ENCODE measurements at places on chromosomes 3 and 15.

- DNase-seq: no peak
These were observed 70.7 kb upstream of the LARS2 start for GRCh38 chr3:45317710-45318109.

DNA sequence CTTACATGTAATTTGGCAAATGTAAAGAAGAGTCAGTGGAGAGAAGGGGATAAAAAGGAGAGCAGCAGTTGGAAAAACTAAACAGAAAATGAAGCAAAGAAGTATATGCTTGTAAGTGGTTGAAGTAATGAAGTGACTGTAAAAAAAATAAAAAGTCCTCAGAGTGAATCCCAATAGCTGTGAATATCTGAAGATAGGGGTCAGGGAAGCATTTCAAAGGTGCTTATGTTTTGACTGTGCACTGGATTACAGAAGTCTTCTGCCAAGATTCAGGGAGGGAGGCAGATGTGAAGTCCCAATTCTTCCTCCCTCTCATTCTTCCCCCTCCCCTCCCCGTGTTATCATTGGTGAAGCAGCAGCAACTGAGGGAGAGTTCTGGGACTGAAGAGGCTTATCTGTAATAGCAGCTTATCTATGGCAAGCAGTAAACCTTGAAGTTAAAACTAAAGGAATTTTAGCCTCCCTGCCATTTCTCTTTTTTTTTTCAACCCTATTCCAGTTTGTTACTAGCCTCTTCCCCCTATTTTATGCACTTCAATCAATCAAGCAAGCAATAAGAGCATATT lies 597.9 kb downstream of the IGSF11 start:
- DNase-seq: no peak

GRCh38 chr15:33476908-33477307 lies 166.1 kb downstream of the RYR3 start:
- DNase-seq: no peak

- DNase-seq: no peak
These were observed 18.8 kb upstream of the CFAP161 start for GRCh38 chr15:81115054-81115939.

GRCh38 chr15:76983590-76984375 lies 11.1 kb upstream of the PSTPIP1 start:
- no peak for DNase-seq

- no peak for DNase-seq
These were observed 164.5 kb upstream of the TLE3 start for GRCh38 chr15:70262171-70262570.

DNA sequence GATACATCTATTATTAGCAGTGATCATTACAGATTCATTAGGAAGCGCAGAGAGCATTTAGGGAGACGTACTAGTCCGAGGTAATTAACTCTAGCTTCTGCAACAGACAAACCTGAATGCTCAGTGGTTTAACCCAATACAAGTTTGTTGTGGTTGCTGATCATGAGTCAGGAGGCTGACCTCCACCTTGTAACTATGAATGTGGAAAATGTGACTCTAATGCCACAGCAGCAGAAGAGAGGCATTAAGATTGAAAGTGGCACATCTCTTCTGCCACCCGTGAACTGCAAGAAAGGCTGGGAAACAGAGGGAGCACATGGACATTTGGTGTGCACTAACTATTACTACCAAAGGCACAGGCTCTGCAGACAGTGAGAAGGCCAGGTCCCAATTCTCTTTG lies 71.2 kb upstream of the C3orf80 start:
- no peak for DNase-seq

GRCh38 chr15:80152896-80153876 lies at the start of gene FAH:
Gene FAH (plus strand): TSS chr15:80152999. CDS start chr15:80153055, 56 bp downstream.
- DNase-seq: no peak

Measured in stimulated activated CD8-positive, alpha-beta memory T cell treated with anti-CD3 and anti-CD28 coated beads, Interleukin-7, amount 100 ng/mL, for 1 hour (primary cell).